HAP-1 (cell line): ENCODE measurements at places on chromosomes 12 and 14.

DNA sequence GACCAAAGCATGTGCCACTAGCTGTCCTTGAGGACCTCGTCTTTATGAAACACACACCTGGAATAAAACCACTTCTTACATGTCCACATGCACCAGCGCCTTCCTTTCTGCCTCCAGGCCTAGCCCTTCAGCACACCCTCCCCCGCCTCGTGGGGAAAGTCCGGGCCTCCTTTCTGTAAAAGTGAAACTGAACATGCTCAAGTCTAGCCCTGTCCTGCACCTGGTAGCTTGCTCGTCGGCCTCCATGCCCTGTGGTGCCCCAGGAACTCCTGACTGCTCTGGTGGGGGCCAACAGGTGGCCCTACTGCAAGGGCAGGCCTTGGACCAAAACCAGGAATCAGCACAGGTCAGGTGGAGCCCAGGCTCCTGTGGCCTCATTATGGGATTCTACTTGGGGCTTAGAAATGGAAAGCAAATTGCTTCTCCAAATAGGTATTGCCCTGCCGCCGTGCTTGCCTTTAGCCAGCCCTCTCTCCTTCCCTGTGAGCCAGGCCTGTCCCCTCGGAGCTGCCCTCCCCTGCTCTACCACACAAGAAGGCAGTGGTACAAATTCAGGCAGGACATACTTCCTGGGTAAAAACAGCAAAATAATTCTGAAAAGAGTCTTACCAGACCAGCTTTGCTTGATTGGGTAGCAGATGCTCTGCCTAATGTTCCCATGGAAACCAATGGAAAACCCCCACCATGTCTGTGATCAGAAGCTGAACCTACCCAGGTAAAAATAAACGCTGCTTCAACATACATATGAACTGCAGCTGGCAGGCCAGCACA lies 43.5 kb downstream of the ERH start:
- no peak for DNase-seq

- no peak for DNase-seq
Observed at GRCh38 chr14:56461276-56462275, 118.0 kb upstream of the TMEM260 start.

- no peak for DNase-seq
Observed at GRCh38 chr12:57473392-57473791, 6.3 kb downstream of the ARHGAP9 start.

- DNase-seq, result no peak
Observed at GRCh38 chr12:109033239-109034196, 12.7 kb upstream of the SVOP start.

DNA sequence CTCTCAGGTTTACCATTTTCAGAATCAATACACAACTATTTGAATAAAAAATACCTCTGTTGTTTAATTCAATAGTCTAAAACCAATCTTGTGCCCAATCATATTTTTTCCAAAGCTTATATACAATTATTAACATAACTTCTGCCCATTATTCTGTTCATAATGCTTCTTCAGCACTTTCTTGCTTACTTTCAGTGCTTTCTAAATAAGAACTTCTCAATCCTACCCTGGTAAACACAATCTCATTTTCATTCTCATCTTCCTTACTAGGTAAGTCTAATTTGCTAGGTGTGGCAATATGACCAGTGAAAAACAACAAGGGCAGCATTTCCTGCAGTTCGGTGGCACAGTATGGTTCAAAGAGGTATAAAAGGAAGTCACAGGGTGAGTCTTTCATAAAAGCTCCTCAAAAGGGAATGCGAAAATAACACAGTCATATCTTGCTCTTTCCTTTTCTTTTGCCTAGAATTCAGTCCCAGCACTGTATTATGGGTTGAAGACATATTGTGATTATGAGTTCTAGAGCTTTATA lies 103.5 kb downstream of the FOXG1 start:
- no peak for DNase-seq

DNA sequence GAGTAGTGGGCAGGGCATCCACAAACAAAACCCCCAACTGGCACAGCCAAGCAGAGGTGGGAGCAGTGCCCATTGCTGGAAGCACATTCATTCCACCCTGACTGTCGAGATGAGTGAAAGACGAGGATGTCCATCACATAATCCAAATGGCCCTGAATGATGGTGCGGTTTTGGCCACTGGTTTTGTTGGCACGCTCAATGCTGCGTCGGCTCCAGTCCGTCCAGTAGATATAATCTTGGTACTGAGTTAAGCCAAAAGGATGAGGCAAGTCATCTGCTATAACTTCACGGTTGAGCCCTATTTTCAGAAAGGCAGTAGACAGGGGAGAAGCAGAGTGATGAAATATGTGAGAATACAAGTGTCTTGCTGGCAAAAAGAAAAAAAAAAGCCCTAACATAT lies 88.1 kb downstream of the BCL2L14 start:
- no peak for DNase-seq

GRCh38 chr12:116062698-116063097 lies 214.8 kb downstream of the MED13L start:
- no peak for DNase-seq

DNA sequence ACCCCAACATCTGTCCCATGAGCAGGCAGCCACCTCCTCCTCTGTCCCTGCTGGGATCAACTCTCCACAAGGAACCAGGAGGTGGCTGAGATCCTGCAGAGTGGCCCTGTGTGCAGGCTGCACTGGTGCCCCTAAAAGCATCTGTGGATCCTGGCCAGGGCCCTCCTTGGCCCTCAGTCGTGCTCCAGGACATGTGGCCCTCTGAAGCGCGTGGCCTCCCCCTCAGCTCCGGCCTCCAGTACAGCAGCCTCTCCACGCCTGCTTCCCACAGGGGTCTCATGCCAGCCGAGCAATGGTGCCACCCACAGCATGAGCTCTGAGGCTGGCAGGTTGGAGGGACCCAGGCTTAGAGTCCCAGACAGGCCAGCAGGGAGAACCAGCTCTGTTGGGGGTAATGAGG lies 77.4 kb upstream of the NOS1 start:
- DNase-seq, result no peak

DNA sequence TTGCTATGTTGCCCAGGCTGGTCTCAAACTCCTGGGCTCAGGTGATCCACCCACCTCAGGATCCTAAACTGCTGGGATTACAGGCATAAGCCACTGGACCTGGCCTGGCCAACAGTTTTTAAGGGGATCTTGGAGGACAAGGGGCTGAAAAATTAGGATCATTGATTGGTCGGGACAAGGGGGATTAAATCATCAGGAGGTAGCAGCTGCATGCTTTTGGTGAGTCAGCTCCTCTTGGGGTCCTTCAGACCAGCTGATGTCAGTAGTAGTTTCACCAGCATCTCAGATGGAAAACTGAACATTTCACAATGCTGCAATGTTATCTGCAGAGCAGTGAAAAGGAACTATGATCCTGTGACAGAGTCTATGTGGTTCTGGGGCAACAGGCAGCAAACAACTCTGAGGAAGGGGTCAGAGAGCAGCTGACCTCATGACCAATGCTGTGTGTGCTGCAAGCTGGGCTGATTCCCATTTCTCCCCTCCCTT lies 6.3 kb downstream of the LRRC74A start:
- no peak for DNase-seq

DNA sequence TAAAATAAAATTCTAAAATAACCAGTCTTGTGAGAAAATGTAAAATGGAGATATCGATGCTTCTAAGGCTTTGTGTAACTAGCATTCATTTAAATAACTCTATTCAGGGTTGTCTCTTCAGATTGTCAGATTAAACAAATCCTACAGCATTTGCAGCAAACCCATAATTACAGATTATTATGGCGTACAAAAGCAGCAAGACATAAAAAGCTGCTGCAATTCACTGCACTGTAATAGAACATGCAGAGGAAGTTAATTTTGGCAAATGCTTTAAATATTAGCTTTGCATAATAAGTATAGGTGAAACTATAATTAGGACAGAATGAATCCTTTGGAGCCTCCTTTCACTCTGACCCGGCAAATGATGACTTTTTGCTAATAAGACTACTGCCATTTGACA lies 98.3 kb downstream of the INSM2 start:
- DNase-seq, result no peak

DNA sequence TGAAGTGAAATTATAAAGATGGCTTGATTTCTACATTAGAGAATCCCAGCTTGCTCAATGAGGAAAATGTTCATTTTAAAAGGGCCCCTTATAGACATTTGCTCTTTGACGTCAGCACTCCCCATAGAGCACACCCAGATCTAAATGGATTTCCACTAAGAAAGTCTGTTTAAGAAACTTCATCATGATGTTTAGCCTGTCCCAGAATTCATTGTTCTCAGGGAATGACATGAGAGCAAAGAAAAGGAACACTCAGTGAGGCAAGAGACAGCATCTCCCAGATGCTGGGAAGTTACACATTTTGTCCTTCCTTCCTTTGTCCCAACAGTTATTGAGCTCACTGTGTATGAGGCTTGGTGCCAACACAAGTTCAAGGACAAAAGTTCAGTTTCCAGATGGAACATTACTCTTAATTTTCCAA lies 4.9 kb downstream of the PHLDA1 start:
- DNase-seq, result no peak

DNA sequence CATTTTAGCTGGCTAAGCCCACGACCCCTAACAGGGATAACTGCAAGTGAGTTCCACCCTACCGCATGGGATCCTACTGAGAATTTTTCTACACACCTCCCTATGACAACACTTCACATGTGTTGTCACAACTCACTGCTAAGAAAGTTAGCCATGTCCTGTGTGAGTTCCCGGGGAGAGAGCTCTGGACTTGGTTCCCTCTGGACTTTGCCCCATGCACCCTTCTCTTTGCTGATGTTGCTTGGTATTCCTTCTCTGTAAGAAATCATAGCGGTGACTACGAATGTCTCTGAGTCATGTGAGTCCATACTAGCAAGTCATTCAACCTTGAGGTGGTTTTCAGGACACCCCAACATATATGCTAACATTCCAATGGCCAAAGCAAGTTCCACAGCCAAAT lies 9.5 kb upstream of the CDKN3 start:
- no peak for DNase-seq

GRCh38 chr14:74962493-74962892 lies 7.1 kb upstream of the PGF start:
- DNase-seq, result no peak

DNA sequence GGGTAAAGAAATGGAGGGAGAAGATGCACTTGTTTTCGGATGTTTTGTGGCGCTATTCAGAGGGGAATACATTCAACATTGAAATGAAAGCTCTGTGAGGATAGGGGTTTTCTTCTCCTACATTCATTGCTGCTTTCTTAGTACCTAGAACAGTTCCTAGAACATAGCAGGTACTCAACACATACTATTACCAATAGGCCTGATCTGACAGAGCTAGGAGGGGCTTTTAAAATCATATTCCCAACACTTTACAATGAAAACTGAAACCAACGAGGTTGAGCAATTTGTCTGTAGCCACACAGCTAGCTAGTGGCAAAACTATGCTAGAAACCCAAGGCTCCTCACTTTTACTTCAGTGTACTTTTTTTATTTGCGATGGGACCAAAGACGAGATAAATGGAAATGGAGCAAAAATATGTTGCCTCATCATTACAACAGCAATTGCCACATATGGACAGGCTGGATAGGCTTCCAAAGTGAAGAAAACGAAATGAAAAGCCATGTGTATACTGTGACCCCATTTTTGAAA lies 23.1 kb upstream of the IL22 start:
- no peak for DNase-seq
